Astrocyte of the spinal cord (primary cell): ENCODE measurements at places on chromosomes 4 and X.

- DNase-seq: no peak
These were observed 4.3 kb upstream of the FGG start for GRCh38 chr4:154616731-154617130.

DNA sequence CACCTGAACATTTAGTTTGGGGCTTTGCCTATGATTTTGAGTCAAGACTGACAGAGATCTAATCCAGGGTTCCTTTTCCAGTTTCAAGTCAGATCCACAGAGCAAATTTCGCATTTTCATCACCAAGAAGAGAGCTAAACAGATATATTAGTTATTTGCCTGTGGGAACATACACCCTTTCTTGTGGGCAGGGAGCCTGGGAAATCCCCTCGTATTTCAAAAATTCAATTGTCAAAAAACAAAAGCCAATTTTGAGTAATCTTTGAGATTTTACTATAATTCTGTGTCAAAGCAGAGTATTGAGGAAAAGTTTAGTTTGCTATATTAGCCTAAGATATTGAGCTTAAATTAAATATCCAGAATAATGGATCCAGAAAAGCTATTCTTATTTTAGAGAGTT lies 56.6 kb downstream of the AFM start:
- DNase-seq: no peak

DNA sequence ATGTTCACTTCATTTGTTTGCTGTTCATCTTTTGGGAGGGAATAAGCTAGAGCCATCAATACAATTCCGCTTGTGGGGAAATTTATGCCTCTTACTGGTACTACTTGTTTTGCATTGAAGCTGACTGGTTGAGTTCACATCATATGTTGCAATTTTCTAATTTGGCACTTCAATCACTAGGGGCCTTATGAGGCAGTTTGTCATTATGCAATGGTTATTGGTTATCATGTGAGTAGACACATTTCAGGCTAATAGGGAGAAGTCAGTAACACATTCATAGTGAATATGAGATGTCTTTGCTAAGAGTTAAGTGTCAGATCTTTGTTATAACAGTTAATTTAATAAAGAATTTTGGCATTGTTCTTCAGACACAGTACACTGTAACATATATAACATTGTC lies 5.0 kb downstream of the RPL36A start:
- no peak for DNase-seq

GRCh38 chr4:126976850-126977632 lies 655.7 kb upstream of the INTU start:
- no peak for DNase-seq

DNA sequence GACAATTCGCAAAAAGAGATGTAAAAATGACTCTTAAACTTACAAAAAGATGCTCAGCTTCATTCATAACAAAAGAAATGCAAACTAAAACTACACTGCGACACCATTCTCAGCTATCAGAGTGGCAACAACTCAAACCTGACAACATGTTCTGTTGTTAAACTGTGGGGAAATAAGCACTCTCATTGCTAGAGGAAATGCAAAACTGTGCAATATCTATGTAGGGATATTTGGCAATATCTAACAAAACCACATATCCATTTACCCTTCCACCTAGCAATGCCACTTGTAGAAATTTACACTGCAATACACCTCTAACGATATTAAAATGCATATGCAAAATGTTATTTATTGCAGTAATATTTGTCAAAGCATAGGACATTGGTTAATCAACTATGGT lies 78.3 kb upstream of the EGFL6 start:
- no peak for DNase-seq

DNA sequence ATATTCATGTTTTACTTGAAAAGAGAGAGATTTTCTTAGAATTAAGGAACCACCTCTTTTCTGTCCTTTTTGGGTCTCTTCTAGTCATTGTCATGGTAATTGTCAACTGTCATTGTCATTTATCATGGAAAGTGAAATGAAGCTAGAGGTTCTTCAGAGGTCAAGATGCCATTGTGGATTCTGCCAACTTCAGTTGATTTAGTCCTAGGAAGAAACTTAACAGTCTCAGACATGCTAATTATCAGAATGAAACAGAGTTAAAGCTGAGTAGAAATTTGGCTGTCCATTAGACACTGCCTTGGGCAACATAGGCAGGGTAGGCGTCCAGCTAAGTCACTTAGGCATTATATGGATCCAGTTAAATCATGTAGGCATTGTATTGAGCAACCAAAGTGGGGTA lies 796.1 kb upstream of the ADGRL3 start:
- DNase-seq: no peak

DNA sequence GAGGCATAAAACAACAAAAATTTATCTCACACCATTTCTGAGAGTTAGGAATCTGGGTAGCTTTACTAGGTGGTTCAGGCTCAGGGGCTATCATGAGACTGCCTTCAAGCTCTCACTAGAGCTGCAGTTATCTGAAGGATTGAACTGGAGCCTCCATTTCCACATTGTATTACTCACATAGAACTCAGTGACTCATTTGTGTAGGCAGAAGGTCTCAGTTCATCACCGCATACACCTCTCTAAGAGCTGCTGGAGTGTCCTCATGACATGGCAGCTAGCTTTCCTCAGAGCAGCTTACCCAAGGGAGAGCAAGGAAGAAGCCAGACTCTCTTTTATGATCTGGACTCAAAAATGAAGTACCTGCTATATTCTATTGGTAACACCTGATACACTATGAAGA lies 389.2 kb downstream of the IQCM start:
- no peak for DNase-seq

- DNase-seq: peak; percentile 68
These were observed 119.8 kb upstream of the TSPAN5 start for GRCh38 chr4:98778206-98778605.

DNA sequence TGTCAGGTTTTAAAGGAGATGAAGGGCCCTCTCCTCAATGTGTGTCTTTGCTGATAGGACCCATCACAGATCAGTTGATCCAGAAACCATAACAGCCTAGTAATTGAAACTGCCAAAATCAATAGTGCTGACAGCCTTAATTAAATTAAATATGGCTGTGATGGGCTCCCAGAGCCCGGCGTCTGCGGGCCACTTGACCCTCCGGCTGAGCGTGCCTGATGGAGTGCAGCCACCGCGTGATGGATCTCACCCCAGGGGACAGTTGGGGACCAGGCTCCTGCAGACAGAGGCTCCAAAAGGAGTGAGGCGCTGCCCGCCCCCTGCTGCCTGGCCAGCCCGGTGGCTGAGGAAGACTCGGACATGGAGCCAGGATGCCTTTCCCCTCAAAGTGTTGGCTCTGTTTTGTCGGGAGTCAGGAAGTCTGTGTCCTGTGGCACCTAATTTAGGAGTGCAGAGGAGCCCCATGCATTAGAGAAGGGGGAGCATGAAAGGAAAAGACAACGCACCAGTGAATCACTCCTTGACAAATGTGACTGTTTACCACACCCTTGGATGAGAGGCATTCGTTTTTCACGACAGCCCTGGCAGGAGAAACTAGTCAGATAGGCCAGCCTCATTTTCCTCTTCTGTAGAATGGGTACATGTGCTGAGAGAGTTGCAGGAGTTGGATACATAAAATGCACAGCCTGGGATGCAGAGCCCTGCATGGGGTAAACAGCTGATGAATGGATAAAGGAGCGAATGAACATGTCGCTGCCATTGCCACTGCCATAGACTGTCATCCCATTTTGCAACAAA lies 40.9 kb upstream of the MSX1 start:
- no peak for DNase-seq

DNA sequence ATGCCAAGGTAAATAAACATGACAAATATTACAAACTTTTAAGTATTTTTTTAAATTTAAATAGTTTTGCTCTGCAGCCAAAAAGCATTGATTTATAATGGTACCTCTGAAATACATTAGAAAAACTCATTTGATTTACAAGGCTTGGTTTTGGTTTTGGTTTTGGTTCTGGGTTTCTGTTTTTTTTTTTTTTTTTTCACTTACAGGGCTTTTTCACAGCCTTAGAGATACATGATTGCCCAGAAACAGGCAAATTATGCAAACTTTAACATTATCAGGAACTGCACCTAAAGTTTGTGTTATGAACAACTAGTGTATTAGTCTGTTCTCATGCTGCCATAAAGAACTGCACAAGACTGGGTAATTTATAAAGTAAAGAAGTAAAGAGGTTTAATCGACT lies 196.4 kb upstream of the DDX53 start:
- no peak for DNase-seq

DNA sequence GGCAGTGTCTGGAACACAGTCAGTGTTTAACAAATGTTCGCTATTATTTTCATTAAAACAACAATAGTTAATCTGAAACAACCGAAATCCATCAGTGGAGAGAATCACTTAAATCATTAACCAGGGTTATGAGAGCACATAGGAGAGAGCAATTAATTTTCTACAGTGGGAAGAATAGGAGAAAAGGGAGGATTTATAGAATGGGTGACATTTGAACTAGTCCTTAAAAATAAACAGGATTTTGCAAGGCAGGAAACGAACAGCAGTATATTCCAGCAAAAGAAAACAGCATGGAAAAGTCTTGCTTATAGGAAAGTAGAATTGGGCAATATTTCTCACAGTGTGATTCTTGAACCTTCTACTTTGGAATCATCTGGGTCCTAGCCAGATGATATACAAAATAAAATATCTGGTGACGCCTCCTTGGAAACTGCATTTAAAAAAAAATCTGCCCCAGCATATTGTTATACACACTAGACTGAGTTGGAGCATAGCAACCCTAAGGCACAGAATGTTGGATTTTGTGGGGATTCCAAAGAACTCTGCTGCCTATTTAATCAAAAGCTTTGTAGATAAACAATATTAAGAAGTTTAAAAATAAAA lies 56.1 kb downstream of the INTS12 start:
- DNase-seq: no peak

GRCh38 chr4:123102897-123103471 lies 180.6 kb upstream of the NUDT6 start:
- DNase-seq: peak; percentile 73

GRCh38 chr4:148447681-148448080 lies 5.5 kb upstream of the NR3C2 start:
- DNase-seq: no peak

GRCh38 chr4:138053641-138054301 lies 188.4 kb downstream of the SLC7A11 start:
- DNase-seq: peak; percentile 91

DNA sequence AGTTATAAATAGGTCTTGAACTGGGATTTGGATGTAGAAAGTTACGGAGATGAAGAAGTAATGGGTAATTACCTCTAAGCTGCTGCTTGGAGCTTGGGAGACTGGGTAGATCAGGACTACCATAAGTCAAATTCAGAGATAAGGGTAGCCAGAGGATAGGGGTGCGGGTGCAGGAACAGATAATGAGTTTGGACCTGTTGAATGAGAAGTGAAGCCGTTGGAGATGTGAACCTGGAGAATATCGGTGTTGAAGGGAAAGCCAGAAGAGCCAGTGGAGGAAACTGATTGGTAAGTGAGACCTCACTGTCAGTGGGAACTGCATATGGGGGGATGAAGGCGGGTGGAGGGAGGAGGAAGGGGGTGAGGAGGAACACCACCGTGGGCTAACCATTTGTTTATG lies 618 bp upstream of the FOXO4 start:
- DNase-seq: no peak

DNA sequence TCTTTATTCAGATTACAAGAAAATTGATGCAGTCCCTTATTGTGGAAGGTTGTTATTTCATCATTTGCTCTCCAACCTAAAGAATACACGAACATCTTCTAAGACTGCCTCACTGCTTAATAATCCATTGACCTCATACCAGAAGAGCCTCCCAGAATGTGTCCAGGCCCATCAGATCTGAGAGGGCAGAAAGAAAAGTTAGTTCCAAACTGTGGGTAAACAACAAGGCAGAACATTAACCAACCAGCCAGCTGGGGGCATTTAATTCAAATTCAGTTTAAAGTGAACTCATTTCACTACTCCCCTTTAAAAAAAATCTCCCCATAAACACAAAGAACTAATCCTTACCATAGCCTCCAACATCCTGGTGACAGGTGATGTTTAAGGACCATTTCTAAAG lies 13.8 kb downstream of the GPC4 start:
- peak; percentile 60 for DNase-seq

GRCh38 chr4:7559741-7560395 lies 125.1 kb upstream of the PSAPL1 start:
- DNase-seq: no peak

- DNase-seq: peak; percentile 40
These were observed 40.8 kb downstream of the CENPU start for GRCh38 chr4:184693056-184693455.

- peak; percentile 39 for DNase-seq
These were observed 48.4 kb downstream of the PRKG2 start for GRCh38 chr4:81166458-81167160.

DNA sequence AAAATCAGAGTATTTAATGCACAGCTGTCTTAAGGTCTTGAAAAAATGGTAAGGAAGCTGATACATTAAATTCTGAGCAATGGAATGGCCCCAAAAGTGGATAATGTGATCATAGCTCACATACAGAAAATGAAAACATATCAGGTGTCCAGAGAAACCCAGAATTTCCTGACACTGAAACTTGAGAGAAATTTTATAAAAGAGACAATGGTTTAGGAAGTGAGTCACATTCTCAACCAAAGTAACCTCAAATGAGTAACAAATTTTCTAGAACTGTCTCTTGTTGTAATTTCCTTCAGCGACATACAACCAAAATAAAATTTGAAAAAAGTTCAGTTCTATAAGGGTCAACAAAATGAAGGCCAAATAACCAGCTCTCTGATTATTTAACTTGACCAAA lies 37.4 kb upstream of the PACRGL start:
- DNase-seq: peak; percentile 69

- DNase-seq: no peak
These were observed 57.0 kb downstream of the ZNF827 start for GRCh38 chr4:145881576-145881975.

DNA sequence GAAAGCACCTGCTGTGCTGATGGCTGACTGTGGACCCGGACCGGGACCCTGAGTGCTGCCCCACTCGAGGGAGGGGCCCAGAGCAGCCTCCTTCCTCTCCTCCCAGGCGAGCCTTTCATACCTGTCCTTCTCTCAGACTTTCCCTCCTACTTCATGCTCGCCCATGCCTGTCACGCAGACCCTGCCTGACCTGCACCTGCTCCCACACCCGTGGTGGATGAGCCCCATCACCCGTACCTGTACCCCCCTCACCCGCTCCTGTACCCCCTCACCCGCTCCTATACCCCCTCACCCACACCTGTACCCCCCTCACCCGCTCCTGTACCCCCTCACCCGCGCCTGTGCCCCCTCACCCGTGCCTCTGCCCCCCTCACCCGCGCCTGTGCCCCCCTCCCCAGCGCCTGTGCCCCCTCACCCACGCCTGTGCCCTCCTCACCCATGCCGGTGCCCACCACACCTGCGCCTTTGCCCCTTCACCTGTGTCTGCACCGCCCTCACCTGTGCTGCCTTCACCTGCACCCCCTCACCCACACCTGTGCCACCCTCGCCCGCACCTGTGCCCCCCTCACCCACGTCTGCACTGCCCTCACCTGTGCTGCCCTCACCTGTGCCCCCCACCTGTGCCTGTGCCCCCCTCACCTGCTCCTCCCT lies 5.8 kb downstream of the MAEA start:
- no peak for DNase-seq

- peak; percentile 29 for DNase-seq
These were observed 32.8 kb upstream of the PPARGC1A start for GRCh38 chr4:23922541-23923111.
